ENCODE measurements at places on chromosomes 5 and 9.

DNA sequence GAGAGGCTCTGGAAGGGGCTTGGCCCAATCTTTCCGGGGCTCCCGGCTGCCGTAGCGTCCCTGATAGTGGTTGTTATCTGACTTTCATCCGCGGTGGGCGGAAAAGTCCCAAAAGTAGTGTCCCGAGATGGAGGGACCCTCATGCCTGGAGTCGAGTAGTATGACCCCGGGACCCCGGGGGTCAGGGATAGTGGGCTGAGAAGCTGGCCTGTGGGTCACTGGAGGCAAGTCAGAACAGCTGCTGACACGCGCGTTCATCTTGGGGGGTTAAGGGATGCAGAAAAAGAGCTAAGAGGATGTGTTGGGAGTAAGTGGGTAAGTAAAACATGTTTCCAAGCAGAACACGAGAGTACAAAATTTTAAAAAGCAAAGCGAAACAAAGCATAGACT lies 123.4 kb downstream of the TMEM161B start:
- no peak for DNase-seq

DNA sequence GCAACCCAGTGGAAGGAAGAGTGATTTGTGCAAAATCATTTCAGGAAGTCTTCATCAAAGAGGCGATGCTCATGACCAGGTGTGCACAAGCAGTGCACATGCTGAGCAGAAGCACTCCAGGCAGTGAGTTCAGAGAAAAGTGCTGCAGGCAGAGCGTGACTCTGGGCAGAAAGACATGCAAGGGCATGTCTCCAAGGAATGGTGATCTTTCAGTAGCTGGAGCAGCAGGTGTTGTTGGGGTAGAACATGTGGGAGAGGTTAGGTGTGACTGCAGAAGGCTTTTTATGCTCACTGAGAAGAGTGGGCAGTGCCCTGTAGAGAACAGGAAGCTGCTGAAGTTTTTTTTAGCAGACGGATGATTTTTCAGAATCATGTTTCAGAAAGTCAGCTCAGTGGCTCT lies 545.4 kb upstream of the TLE4 start:
- DNase-seq, result no peak

- DNase-seq, result no peak
These were observed 831 bp downstream of the RMRP start for GRCh38 chr9:35656831-35657545.

- DNase-seq, result no peak
These were observed 810.2 kb upstream of the NUDT12 start for GRCh38 chr5:104372796-104373195.

GRCh38 chr5:127647361-127647958 lies 1.4 kb upstream of the CTXN3 start:
- DNase-seq, result no peak

Measured in GM13976 (cell line).